H9 (cell line): ENCODE measurements at places on chromosomes 12 and 14. TPM values are rescaled to one million over a fixed set of nuclear protein-coding genes. Genes with fewer than 3 reads are reported as not detected.
A peak's percentile ranks its signal among the peaks of the same experiment; 100 is the strongest.

Gene SBNO1
- total RNA-seq: 46.0 and 47.5 TPM in 2 replicates

Gene EPS8
- total RNA-seq: 1.9 and 2.2 TPM in 2 replicates

Gene PIWIL1
- not detected in 2 replicates for total RNA-seq

Gene ABHD12B
- total RNA-seq: 42.4 and 51.0 TPM in 2 replicates

Gene CAPZA3
- total RNA-seq: not detected in 2 replicates

Gene RNASE2
- not detected in 2 replicates for total RNA-seq

Gene NR4A1
- total RNA-seq: 25.8 and 27.3 TPM in 2 replicates

Gene FKBP4
- total RNA-seq: 221 and 237 TPM in 2 replicates

Gene HNF1A
- total RNA-seq: not detected in 2 replicates

Gene C12orf75
- total RNA-seq: 34.9 and 37.9 TPM in 2 replicates

Gene ANKRD33
- total RNA-seq: 0.61 and 0.81 TPM in 2 replicates

DNA sequence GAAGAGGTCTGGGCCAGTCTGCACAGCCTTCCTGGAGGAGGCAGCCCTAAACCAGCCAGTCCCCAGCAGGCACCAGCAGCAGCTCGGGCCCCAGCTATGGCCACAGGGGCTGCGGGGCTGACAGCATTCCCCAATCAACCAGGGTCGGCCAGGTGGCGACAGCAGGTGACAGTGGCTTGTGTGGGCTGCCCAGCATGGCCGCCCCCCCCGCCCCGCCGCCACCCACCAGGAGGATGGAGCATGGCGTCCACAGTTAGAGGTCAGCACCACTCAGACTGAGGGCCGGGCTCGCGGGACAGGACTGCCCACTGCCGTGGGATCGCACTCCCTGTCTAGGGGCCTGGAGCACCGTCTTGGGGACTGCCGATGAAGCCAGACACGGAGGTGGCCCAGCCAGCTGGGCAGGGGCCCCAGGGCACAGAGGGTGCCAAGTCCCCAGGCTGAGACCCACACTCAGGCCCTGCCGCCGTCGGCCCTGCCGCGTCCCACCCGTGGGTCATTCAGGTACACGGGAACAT lies 15.0 kb downstream of the AKT1 start:
- DNase-seq: no peak

GRCh38 chr12:121255433-121255832 lies 41.1 kb downstream of the CAMKK2 start:
- DNase-seq: no peak

- no peak for DNase-seq
These were observed 177.2 kb downstream of the KCNA5 start for GRCh38 chr12:5220835-5221234.

DNA sequence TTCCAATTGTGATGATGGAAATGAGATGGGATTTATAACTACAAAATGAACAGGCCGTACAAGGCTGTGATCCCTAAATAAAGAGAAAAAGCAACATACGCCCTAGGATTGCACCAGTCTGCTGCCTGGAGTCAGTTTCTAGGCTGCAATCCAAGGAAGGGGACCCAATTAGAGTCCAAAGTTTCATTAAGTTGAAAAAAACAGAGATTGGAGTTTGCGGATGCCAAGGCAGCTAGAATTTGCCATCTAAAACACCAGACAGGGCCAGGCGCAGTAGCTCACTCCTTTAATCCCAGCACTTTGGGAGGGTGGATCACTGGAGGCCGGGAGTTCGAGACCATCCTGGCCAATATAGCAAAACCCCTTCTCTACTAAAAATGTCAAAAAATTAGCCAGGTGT lies 661.0 kb downstream of the RPS29 start:
- no peak for DNase-seq

DNA sequence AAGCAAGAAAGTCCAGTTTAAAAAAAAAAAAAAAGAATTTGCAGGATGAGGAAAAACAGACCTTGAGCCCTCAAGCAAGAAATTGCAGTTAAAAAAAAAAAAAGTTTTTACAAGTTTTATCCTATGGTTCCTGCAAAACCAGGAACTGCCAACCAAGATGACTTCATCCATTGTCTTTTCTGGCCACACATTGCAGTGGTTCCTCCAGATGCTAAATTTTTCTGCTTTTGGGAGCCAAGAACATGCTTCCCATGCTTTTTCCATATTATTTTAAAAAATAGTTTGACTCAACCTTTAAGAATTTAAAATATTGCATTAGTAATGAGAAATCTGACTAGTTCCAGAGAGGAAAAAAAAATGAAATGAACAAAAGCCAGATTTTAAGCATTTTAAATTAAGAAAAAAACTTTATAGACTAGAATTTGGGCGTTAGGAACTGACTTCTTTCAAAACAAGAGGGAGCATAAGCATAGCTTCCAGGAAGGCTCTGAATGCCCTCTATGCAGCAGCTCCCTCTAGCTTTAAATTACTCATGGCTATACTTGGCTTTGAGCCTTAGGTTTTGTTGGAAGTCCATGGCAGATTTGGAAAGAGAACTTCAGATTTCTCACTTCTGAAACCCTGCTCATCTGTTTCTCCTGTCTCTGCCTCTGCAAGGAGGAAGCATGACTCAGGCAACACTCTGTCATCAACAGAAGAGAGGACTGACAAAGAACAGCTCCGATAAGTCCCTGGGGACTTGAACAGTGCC lies 124.5 kb downstream of the GPR65 start:
- DNase-seq: no peak

DNA sequence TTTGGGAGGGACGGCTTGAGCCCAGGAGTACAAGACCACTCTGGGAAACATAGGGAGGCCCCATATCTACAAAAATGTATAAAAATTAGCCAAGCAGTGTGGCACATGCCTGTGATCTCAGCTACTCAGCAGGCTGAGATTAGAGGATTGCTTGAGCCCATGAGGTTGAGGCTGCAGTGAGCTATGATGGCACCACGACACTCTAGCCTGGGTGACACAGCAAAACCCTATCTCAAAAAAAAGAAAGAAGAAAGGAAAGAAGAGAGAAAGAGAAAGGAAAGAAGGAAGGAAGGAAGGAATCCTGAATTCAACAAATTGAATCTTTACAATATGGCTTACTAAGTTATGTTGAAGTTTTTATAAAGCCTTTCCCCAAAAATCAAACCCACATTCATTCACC lies 2.1 kb downstream of the KIF21A start:
- DNase-seq: no peak

- DNase-seq: no peak
These were observed 1630.4 kb upstream of the SEL1L start for GRCh38 chr14:83164016-83164415.

GRCh38 chr14:55160989-55161388 lies 30.4 kb downstream of the DLGAP5 start:
- no peak for DNase-seq

DNA sequence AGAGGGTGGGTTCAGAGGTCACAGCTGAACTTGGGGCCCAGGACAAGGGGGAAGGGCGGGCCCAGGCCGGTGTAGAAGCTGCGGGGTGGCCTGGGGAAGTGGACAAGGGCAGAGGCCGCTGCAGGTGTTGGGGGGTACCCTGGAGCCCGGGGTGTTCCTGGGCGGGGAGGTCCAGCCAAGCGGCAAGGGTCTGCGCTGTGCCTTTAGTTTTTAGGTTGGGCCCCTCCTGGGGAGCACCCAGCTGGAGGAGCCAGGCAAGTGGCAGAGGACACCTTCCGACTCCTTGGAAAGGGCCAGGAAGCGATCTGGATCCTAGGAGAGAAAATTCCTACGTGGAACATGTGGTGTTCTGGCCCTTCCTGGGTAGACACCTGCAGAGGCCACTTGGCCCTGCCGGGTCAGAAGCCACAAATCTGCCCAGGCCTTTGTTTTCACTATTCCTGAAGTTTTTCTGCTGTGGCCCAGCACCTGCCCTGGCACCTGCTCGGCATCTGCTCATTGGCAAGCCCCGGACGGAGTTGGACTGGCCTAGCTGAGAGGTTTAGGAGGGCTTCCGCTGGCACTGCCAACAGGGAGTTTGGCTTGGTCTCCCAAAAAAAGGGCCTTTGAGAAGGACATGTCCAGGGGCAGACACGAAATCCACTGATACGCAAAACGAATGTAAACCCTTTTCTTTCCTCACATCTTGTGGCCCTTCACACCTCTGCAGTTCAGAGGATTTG lies 61.1 kb downstream of the SMUG1 start:
- DNase-seq: no peak

DNA sequence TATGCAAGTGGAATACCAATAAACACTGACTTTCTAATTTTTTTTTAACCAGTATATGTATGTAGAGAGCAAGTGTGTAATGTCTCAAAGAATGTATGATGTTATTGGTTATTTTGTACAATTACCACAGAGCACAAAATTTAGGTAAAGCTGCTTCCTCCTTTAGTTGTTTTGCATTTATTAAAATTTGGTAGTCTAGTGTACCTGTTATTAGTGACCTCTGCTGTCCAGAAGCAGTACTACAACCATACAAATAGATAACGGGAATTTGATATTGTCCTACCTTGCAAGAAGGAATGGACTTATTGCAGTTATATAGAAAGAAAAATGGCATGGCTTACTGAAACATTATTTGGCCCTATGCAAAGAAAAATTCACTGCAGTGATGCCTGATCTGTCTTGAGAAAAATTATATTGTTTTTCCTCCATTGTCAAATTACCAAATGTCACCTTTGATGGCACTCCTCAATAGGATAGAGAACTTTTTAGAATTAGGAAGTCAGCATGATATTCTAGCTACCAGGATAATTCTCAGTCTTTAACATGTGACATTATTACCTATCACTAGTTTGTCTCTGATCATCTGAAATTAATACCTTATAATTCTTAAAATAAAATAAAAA lies 153.9 kb upstream of the RMST start:
- DNase-seq: no peak

- no peak for DNase-seq
These were observed 13.9 kb downstream of the CSRP2 start for GRCh38 chr12:76864791-76865400.

DNA sequence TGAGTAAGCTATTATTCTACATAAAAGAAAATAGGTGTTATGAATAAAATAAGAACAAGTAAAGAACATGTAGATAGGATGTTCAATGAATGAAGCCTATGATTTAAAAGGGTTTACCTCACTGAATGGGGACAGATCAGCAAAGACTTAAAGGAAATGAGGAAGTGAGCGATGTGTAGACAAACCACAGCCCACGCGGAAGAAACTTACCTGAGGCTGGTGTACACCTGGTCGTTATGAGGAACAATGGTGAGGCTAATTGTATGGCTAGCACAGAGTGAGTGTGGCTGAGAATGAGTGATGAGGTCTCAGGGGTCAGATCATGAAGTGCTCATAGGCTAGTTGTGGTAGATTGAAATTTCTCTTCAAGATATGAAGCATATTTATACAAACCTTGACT lies 221.7 kb downstream of the ALG10B start:
- DNase-seq: no peak

DNA sequence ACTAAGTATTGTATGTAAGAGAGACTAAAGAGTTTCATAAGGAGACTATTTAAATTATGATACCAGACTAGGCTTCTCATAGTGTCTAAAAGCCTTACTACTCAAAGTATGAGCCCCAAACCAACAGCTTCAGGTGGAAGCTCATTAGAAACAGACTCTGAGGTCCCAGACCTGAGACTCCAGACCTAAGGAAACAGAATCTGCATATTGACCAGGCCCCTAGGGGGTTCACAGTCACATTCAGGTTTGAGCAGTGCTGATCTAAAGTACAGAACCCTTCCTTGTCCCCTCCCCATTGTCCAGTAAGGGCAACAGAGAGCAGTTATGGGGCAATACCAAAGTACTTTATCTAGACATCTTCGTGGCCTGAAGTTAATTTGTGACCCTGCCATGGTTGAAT lies 87.7 kb downstream of the SSPN start:
- DNase-seq: no peak

DNA sequence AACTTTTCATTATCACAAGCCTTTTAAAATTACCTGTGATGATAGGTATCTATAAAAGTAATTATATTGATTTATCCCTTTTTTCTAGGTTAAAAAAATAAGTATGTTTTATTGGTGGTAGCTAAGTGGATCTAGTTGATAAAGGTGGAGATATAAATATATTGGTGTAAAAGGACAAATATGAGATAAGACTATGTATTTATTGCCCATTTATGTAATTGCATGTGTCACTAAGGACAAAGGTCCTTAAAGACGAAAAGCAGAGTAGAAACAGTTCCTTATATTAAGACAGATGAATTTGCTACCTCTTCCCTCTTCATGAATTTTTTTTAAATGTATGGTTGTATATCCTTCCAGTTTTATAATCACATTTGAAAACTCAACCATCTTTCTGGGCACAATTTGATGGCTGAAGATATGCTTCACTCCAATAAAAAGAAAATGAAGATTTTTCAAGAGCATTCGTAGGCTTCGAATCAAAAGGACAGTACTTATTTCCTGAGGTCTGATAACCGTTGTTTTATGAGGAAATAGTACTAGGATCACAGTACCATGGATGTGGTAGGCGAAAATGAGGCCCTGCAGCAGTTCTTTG lies at the start of gene MYRFL:
Gene MYRFL (plus strand): TSS at position 262 of the 595 bp plus-strand sequence. CDS start 291 bp downstream, at position 553.
- DNase-seq: no peak

GRCh38 chr12:49762468-49762847 lies 21.1 kb downstream of the TMBIM6 start:
- DNase-seq: no peak

DNA sequence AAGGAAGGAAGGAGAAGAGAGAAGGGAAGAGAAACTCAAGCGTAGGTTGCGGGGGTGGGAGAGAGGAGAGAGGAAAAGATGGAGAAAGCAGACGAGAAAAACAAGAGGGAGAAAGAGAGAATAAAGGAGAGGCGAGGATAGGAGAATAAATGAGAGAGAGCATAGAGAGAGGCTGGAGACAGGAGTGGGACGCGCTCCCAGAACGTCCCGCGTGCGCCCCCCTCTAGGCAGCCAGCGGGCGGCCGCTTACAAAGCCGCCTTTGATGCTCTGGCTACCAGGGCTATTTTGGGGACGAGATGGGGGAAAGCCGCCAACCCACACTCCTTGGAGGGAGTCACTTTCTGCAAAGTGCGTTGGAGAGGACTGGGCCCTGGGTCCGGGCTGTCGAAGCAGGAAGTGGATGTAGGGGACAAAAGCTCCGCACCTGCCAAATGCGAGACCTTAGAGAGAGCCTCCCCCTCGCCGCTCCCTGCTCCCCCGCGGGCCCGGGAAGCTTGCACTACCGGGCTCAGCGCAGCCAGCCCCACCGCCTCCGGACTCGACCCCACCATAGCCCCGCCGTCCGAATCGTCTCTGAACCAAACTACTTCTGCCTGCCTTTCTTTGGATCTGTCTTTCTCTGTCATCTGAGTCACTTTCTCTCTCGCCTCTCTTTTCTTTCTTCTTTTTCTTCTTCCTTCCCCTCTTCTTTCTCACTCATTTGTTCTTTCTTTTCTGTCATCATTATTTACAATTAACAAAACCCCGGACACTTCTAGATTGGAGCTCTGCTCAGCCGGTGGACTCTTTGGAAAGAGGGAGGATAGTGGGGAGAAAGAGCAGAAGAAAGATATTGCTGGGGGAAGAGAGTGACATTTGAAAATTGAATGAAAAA lies 8.0 kb downstream of the ASCL1 start:
- DNase-seq: peak; percentile 72
